ENCODE measurements at places on chromosomes 16 and 17.
A peak's percentile ranks its signal among the peaks of the same experiment; 100 is the strongest.

DNA sequence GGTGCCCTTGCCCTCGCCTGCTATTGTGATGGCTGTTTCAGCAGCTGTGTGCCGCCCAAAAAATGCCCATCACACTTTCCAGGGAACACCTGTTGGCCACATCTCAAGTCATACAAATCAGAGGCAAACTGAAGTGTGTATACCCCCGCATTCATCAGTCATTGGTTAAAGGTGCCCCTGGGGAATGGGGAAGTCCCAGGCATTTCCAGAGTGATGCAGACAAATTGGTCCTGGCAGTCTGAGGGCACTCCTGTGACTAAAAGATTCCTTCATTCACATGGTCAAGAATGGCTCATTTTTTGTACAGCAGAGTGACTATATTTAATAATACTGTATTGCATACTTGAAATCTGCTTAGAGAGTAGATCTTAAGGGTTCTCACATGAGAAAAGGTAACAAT, 102.9 kb upstream of the TMEM97 start:
- DNase-seq, result no peak

DNA sequence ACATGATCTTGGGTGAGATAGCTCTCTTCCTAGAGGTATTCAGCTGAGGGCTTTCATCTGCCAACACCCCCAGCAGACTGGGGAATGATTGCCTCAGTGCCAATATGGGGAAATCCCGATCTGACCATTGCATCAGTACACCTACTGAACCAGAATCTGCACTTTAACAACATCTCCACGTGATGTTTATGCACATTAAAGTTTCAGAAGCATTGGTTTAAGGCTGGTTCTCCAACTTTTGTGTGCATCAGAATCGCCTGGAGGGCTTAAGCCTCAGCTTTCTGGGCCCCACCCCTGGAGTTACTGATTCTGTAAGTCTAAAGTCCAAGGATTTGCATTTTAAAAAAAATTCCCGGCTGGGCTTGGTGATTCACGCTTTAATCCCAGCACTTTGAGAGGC, 123.6 kb upstream of the MED13 start:
- DNase-seq, result no peak

DNA sequence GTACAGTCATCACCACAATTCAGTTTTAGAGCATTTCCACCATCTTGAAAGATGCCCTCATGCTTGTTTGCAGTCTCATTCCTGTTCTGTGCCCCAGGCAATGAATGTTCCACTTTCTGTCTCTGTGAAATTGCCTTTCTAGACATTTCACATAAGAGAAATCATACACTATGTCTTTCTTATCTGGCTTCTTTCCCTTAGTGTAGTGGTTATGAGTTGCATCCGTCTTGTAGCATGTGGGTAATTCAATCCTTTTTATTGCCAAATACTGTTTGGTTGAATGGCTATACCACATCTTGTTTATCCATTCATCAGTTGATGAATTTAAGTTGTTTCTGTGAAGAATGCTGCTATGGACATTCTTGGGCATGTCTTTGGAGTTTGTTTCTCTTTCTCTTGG, 132.5 kb upstream of the PLCG2 start:
- DNase-seq, result no peak

DNA sequence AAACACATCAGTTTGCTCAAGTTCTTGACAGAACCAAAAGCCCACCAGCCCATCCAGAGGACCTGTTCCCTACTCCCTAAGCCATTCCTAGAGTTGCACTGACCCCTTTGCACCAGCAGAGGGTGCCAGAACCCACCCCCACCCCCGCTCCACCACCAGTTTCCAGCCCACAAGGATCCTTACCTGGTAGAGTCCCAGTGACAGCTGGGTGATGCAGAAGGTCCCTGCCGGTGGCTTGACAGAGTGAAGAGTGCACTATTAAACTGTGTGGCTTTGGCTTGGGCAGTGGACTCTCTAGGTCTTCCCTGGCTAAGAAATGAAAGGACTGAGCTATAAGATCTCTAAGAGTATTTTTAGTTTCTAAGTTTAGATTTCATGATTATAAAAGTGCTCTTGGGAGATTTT, 73.3 kb upstream of the MTMR4 start:
- DNase-seq, result peak; percentile 36

GRCh38 chr17:9520649-9521048, 55.0 kb downstream of the STX8 start:
- no peak for DNase-seq

GRCh38 chr17:72111336-72111923, 9.4 kb upstream of the SOX9 start:
- DNase-seq, result no peak

DNA sequence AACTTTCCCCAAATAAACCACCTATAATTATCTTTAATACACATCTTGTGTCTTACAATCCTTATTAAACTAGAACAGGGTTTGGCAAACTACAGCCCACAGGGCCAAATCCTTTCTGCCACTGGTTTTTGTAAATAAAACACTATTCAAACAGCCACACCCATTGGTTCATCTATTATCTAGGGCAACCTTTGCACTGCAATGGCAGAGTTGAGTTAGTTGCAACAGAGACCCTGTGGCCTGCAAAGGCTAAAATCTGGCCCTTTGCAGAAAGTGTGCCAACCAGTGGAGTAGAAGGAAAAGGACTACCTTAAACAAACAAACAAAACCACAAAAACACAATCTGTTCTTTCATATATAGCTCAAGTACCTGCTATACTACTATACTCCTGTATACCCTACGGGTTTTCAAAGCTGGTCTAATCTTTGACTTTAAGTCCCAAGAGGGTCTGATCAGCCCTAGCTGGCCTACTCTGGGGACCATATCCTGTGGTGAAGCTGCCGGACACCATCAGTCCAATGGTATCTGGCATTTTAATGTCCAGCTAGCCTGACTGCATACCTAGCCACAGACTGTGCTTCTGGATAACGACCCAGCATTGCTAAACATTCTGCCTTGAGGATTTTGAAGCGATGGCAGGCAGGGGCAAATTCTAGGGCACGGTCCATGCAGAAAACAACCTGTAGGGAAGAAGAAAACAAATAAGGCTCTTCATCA, 23.3 kb downstream of the CNP start:
- DNase-seq, result no peak

GRCh38 chr17:51647067-51647466, 386.7 kb downstream of the UTP18 start:
- no peak for DNase-seq

DNA sequence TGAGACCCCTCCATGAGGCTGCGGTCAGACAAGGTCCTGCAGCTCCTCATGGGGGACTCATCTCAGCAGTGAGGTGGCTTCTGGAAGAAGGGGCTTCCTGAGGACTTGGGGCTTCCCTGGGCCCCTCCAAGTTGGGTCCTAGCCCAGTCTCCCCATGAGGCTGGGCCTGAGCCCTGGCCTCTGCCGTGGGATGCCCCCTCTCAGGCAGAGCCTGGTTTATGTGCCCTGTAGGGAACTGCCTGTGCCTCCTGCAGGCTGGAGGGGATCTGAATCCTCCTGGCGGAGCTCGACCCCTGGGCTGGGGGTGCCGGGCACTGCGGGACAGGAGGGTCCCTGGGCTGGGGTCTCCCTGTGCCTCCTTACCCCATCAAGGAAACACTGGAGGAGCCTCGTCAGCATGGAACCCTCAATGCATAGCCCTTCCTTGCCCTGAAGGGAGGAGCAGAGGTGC, 45.8 kb downstream of the TNFRSF13B start:
- DNase-seq, result no peak

DNA sequence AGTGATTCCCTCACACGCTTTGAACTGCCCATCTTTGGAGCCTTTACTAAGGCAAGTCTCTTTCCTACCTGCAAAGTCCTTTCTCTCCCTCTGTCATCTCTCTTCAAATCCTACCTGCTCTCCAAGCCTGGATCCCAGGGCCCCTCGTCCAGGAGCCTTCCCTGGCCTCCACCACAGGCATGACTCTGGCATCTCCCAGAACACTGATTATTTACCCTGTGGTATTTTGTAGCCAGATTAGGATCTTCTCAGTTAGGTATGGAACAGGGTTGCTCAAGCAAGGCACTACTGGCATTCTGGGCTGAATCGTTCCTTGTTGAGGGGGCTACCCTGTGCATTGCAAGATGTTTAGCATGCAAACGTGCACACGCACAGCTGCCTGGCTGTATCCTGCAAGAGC, 31.9 kb upstream of the POLR3E start:
- no peak for DNase-seq

DNA sequence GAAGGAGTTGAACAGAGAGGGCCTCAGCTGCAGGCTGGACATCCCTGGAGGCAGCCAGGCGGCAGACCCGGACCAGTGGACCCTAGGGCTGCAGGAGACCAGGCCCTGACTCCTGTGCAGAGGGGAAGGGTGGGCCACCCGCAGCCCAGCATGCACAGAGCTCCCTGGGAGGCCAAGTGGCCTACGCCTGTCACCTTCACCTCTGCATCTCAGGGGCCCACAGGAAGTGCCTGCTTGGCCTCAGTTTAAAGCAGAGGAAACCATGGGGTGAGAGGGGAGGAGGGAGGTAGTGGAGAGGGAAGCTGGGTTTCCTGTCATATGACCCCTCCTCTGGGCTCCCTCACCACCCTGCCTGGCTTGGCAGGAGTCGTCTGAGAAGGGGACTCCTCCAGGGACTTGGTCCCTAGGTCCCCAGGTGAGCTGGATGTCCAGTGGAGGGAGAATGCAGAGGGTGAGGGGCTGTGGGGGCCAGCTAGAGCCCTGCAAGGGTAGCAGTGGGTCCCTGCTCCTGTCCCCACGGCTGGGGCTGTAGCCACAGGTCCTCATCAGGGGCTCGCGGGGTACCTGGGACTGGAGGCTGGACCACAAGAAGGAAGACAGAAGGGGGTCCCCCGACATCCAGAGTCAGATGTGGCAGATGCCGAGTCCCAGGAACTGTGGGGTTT, at the start of gene TMC8:
TSS of gene TMC8 (plus strand) at position 335 of the 665 bp plus-strand sequence. CDS start 818 bp downstream, outside the sequence.
- DNase-seq, result no peak

- DNase-seq, result peak; percentile 44
These were observed 12.0 kb downstream of the USP36 start for GRCh38 chr17:78828470-78829185.

GRCh38 chr17:49775546-49776260, 11.8 kb upstream of the FAM117A start:
- no peak for DNase-seq

- DNase-seq, result peak; percentile 94
These were observed 13.1 kb downstream of the CCR7 start for GRCh38 chr17:40551879-40552768.

GRCh38 chr17:65143889-65144604, 6.9 kb downstream of the RGS9 start:
- DNase-seq, result no peak

DNA sequence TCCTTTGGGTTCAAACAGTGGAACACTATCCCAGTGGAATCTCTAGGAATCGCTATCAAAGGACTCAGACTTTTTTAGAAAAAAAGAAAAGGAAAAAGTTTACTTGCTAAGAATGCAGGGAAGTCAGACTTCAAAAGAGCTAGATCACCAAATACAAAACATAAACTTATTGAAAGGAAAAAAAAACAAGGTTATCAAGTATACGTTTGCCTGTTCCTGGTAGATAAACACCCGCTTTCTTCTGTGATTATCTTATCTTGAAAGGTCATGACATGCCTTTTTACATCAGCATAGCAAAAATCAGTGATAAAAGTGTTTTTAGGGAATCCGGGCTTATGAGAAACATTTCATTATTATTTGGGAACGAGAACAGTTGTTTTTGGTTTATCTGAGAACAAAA, 129.3 kb upstream of the TMEM97 start:
- DNase-seq, result no peak

GRCh38 chr17:9763643-9764042, 27.7 kb downstream of the DHRS7C start:
- DNase-seq, result no peak

- DNase-seq, result no peak
These were observed 34.0 kb downstream of the TIMM22 start for GRCh38 chr17:1030684-1031532.

- DNase-seq, result no peak
These were observed 895 bp downstream of the BRD7 start for GRCh38 chr16:50367777-50368409.

DNA sequence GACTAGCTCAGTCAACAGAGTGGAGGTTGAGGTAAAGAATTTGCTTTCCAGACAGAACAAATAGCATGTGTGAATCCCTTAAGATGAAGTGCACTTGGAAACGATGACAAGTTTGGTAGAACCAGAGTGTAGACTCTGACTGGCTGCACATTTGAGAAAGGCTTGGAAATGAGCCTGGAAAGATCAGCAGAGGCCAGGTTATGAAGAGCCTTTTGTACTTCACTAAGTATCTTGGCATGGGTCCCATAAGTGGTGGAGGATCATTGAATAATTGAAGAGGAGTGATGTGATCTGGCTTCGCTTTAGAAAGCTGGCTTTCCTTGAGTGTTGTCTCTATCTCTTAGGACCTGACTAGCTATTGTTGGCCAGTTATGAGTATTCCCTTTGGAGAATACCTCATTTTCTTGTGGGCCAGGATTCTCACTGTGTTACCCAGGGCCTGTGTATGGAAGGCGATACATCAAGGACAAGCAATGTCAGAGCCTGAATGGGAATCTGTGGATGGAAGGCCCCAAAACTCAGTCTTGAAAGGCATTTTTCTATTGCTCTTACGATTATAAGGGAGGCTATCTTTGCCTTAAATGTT, 329.8 kb downstream of the UTP18 start:
- DNase-seq, result no peak

DNA sequence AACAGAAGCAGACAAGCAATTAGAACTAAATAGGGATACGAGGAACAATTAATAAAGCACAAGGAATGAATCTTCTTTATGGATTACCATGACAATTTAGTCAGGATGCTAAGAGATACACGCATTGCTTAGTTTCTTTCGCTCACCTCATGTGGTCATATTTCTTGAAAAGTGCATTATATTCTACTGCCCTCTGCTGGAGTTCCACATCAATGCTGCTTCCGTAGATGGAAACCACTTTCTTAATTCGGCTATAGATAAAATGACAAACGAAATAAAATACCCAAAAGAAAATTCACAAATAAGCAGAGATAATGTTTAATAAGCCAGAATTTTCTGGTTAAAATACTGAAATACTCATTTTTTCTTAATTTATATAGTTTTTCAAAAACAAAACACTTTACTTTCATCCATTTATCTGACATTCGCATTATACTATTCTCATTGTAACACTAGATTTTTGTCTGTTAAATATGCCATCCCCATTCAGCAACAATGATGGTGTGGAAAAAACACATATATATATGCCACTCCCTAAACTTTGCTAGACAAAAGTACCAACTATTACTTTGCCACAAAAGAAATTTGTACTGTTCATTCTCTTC, 22.0 kb upstream of the PHLPP2 start:
- peak; percentile 35 for DNase-seq

DNA sequence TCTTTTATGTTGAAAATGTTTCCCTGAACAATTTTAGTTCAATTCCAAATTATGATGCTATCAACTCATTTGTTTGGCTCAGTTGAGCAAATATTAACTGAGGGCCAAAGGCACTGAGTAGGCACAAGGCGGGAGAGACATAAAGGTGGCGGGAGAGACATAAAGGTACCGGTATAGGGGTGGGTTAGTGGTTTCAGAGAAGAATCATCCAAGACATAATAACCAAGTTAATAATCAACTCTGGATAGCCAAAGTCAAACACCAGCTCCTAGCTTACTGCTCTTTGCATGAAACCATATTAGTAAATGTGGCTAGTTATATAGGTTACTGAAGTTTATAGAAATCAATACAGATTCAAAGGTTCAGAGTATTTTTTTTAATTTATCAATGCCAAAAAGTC, 91.7 kb downstream of the RPGRIP1L start:
- no peak for DNase-seq

GRCh38 chr17:45018848-45019711, 32.4 kb downstream of the DCAKD start:
- peak; percentile 63 for DNase-seq

- no peak for DNase-seq
These were observed 10.0 kb downstream of the CTC1 start for GRCh38 chr17:8237886-8238285.
